ENCODE measurements at places on chromosomes 11 and 22.

- DNase-seq, result no peak
These were observed 21.1 kb downstream of the MED15 start for GRCh38 chr22:20528405-20528978.

DNA sequence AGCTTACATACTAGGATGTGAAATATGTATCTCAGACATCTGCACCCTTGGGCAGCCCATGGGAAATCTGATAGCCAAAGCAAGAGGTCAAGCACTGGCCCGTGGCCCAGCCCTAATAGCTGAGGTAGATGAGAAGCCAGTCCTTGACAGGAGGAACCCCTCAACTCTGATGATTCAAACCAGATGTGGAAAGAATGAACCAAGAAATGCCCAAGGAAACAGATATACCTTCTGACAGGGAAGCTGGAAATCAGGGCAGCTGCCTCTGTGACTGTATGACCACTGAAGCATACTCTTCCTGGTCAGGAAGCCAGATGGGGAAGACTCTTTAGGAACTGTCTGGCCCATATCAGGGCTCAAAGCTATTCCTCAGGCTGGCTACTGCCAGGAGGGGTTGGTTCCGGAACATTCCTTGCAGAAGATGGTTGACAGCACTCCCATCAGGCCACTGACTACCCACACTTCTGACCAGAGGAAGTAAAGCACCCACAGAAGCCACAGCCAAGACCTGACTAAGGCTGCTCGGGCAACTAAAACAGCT is 124.2 kb downstream of the SWAP70 start:
- no peak for DNase-seq

GRCh38 chr22:37221424-37222333 is 9.4 kb upstream of the SSTR3 start:
- no peak for DNase-seq

GRCh38 chr11:17600316-17601255 is 53.5 kb downstream of the OTOG start:
- no peak for DNase-seq

DNA sequence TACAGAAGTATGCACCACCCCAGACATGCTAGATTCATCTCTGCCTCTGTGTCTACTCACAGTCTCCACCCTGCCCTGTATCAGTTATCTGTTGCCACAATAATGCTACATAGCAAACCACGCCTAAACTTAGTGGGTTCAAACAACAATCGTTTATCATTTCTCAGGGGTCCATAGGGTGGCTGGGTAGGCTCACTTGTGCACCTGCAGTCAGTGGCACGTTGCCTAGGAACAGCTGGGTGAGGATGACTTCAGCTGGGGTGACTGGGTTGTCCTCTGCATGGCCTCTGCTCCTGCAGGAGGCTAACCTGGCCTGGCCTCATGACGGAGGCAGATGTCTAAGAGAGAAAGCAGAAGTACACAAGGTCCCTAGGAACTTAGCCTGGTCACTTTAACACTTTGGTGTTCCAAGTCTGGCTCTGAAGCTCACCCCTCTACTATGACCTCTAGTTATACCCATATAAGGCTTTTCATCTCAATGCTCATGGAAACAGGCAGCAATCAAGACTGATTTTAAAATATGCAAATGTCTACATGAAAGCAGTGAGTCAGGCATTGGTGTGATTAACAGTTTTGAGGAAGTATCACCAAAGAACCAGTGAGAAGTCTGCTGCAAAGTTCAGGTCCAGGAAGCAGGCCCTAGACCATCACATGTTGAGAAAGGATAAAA is 10.7 kb downstream of the OLFML1 start:
- no peak for DNase-seq

- no peak for DNase-seq
These were observed 818 bp upstream of the C1QTNF4 start for GRCh38 chr11:47595029-47595428.

- no peak for DNase-seq
These were observed 17.4 kb downstream of the ZBTB16 start for GRCh38 chr11:114076921-114077331.

DNA sequence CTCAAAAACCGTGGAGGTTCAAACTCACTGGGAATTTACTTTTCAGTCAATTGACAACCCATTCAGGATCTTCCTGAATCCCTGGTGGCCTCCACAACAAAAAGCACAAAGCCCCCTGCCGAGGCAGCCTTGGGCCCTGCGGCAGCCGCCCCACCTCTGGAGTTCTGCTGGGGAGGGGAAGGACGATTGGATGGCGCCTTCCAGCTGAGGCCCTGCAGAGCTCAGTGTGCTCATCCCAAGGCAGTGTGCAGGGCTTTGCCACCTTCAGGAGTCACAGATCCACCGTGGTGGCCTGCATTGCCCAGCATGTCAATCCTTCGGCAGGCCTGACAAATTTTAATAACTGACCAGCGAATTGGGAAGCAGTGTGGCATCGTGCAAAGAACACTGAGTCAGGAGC is 7.4 kb downstream of the ZFTA start:
- DNase-seq, result no peak

GRCh38 chr11:2797741-2798361 is 87.7 kb downstream of the CDKN1C start:
- DNase-seq, result no peak

- DNase-seq, result no peak
These were observed 2.0 kb downstream of the ANO5 start for GRCh38 chr11:22194907-22195306.
